CD8-positive, alpha-beta memory T cell (primary cell): ENCODE measurements at places on chromosomes 6 and 20. TPM values are rescaled to one million over a fixed set of nuclear protein-coding genes. Genes with fewer than 3 reads are reported as not detected.

Gene RWDD1
- total RNA-seq, result 54.6 TPM

- no peak for DNase-seq
These were observed 120.1 kb upstream of the HDDC2 start for GRCh38 chr6:125421836-125422235.

GRCh38 chr6:100230953-100231316 lies 233.8 kb downstream of the SIM1 start:
- no peak for DNase-seq

DNA sequence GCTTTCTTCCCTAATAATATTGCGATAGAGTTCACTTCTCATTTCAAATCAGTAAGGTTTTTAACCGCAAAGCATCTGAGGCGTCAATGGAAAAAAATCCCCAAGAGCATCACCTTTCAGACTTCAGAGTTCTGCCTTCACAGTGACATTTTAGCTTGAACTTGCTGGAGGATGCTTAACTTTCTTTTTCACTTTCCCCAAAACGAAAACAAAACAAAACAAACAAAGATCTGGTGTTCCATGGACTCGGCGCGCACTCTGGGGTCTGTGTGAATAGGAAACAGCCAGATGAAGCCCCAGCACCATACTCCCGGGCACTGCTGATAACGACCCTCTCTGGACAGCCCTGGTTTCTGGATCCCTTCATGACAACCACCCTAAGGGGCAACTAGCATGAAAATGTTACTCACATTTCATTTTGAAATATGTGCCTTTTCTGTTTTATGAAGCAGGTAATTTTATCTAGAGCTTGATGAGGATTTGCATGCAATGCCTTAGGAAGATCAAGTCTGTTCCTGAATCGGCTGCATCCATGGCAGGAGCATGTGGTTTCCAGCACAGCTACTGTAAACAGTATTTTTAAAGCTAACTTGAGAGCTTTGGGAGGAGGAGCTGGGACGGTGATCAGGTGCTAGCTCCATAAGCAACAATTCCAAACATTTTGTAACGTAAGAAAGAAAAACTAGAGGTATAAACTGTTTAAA lies 44.5 kb downstream of the RAMACL start:
- DNase-seq, result no peak

Gene NPEPL1
- 15.3 TPM for total RNA-seq

DNA sequence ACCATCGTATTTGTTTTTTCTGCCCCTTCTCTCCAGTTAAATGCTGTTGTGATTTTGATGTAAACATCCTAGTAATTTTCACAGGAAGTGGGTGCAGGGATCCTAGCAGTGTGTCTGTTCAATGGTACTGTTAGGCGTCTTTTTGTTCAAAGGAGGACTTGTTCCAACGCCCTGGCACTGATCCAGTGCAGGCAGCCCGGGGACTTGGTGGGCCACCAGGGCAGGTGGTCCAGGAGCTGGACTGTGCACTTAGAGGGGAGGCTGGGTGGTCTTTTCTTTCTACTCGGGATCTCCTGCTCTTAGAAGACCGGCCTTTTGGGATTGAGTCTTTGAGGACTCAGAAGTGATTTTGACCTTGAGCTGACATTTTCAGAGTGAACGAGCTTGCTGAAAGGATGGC lies 41.1 kb upstream of the NKX2-2 start:
- no peak for DNase-seq

Gene MYMX
- total RNA-seq, result not detected

Gene RIPPLY2
- total RNA-seq, result not detected

Gene SLC17A3
- not detected for total RNA-seq

GRCh38 chr6:156589281-156589680 lies 187.9 kb upstream of the ARID1B start:
- DNase-seq, result no peak

GRCh38 chr20:60764328-60764727 lies 487.7 kb upstream of the CDH4 start:
- DNase-seq, result no peak

GRCh38 chr6:169205176-169206160 lies 48.2 kb downstream of the THBS2 start:
- DNase-seq, result no peak

- DNase-seq, result no peak
These were observed 168.5 kb upstream of the SIM1 start for GRCh38 chr6:100633096-100633777.

DNA sequence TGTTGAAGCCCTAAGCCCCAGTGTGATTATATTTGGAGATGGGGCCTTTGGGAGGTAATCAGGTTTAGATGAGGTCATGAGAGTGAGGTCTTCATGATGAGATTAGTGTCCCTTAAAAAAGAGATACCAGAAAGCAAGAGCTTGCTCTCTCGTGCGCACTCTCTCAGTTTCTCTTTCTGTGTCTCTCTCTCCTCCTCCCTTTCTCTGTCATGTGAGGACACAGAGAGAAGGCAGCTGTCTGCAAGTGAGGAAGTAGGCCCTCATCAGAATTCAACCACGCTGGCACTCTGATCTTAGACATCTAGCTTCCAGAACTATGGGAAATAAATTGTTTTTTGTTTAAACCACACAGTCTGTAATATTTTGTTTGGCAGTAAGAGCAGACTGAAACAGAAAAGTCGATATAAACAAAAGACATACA lies 180.5 kb downstream of the IBTK start:
- DNase-seq, result no peak

GRCh38 chr20:21182832-21183563 lies 57.1 kb downstream of the KIZ start:
- no peak for DNase-seq

DNA sequence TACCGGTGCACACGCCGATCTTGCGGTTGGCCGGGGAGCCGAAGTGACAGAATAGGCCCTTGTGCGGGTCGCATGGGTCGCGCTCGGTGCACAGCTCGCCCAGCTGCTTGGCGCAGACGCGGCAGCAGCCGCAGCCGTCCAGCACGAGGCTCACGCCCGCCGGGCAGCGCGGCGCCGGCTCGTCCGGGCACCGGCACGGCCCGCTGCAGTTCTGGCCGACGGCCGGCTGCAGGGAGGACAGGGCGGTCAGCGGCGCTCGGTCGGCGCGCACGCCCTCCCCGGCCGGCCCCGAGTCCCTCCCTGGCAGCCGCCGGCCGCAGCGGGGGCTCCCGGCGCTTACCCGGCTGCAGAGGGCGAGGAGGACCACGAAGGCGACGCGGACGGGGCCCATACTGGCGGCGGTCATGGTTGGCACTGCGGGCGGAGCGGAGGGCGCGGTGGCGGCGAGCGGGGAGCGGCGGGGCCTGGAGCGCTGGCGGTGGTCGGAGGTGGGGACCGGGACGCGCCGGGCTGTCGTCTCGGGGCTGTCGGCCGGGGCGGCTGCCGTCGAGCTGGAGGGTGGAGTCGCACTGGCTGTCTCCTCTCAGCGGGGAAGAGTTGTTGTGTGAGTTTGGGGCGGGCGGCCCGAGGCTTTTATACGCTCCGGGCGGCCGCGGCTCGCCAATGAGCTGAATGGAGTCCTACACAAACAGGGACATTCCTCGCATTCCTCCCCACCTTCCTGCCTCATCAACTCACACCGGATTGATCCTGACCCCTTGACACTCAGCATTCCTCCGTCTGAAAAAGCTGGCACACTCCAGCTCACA lies at the start of gene CCN2:
Gene CCN2 (minus strand): TSS at position 606 of the 809 bp plus-strand sequence. CDS start 200 bp downstream, at position 406.
- no peak for DNase-seq

GRCh38 chr6:36862164-36862847 lies 12.3 kb downstream of the PPIL1 start:
- DNase-seq, result no peak

Gene PCSK2
- not detected for total RNA-seq

- DNase-seq, result no peak
These were observed 255.9 kb downstream of the LAMA2 start for GRCh38 chr6:129138739-129139405.

DNA sequence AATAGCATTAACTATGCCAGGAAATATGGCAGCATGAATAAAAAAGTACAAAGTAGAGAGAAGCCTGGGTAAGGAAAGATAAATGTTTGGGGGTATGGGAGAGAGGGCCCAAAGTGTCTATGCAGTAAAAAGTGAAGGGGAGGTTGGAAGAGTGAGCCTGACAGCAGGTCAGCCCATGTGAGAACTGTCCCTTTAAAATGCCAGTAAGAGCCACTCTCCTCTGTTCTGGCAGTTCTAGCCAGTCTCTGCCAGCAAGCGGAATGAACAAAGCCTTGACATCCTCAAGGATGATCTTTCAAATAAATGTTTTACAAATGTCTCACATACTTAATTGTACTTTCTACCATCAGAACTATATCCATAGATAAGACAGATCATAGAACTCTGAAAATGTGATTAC lies 164.5 kb downstream of the DST start:
- no peak for DNase-seq

Gene LY6G5C
- total RNA-seq, result 4.5 TPM

Gene NFS1
- 37.7 TPM for total RNA-seq

DNA sequence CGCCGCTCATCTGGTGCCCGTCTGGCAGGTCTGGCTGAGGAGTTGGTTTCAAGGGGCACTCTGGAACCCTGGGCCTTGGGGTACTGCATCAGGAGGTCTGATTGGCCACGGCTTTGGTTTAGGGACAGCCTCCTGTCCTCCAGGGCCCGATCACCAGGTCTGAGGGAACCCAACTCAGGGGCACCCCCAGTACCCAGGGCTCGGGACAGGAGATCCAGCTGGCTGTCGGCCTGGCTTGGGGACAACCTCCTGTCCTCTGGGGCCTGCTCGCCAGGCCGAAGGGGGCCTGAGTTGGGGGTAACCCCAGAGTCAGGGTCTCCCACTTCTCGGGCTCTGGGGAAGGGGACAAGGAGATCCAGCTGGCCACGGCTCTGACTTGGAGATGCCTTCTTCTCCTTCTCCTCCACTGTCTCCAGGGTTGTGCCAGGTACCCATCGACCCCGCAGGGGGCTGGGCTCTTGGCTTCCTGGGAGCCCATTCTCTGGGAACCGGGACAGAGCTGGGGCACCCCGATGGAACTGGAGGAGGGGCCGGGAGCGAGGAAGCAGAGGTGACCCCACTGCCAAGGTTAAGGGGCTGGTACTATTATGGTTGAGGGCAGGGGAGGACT lies 2.4 kb upstream of the EIF6 start:
- no peak for DNase-seq

DNA sequence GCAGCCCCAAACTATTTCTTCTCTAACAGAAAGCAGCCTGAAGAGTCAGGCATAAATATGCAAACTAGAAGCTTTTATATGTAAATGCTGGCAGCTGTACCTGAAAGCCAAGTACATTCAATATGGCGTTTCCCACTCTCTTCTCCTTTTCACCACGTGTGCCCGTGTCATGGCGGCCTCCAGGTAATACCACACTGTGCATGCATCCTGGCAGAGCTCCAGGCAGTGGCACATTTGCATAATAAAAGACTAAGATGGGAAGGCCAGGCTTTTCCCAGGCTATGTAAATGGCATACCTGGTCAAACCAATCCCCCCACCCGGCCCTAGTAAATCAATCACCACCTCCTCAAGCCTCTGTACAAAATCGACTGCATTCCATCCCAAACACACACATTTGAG lies 120.6 kb downstream of the MMUT start:
- DNase-seq, result no peak

DNA sequence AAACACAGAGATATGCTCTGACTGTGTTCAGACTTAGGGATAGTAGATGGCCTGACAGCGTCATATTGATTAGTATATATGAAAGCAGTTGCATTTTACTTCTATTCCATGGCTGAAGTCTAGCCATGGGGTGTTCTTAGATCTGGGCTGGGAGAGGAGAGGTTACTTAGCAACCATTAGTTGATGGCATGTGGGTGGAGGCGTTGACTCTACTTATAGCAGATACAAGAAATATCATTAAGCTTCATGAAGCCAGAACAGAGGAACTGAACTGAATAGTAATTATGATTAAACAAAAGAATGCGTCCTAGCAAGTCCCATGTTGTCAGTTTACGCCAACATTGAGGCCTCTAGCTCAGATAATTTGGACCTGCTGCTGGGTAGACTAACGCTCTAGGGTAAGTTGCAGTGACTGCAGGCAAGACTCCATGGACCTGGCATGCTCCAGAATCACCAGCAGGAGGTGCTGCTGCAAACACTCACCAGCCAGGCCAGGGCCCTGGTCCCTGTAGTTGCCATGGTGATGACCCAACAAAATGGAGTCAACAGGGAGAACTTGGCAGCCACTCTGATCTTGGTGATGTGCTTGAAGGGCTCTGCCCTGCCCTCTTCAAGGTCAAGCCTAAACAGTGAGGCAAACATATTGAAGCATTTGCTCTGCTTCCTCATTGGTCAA lies 477.3 kb downstream of the PREX1 start:
- DNase-seq, result no peak
